Brain pericyte (primary cell): ENCODE measurements at places on chromosomes 1 and 21.

DNA sequence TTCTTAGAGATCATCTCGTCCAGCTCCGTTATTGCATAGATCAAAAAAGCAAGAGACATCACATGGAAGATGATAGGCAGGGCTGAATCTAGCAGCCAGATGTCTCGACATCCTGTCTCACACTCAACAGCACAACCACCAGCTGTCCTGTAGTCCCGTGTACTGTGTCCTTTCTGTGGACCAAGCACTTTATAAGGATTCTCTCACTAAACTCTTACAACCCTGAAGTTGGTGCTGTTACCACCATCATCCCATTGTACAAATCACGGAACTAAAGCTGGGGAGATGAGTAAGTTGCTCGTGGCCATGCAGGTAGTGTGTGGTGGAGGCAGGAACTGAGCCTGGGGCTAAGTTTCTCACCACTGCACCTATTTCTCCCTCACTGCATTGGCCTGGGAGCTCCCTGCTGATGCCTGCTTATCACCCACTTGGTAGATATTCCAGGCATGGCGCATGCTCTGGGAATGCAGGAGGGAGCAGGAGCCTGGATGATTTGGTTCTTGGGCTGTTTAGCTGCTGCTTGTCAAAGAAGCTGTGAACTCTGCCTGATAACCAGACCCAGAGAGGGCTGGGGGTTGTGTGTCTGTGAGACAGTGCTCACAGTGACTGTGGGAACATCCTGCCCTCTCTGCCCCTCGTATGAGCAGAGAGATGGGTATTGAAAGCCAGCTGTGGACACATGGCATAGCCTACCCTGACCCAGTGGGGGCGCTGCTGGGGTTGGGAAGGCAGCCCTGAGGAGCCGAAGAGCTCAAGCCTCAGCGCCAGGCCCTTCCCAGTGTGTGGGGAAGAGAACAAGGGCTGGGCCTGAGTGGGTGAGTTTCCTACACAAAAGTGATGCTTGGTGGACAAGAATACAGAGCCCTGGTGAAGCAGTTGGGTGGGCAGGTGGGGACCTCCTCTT is 13.6 kb downstream of the PPFIA4 start:
- DNase-seq = no peak

DNA sequence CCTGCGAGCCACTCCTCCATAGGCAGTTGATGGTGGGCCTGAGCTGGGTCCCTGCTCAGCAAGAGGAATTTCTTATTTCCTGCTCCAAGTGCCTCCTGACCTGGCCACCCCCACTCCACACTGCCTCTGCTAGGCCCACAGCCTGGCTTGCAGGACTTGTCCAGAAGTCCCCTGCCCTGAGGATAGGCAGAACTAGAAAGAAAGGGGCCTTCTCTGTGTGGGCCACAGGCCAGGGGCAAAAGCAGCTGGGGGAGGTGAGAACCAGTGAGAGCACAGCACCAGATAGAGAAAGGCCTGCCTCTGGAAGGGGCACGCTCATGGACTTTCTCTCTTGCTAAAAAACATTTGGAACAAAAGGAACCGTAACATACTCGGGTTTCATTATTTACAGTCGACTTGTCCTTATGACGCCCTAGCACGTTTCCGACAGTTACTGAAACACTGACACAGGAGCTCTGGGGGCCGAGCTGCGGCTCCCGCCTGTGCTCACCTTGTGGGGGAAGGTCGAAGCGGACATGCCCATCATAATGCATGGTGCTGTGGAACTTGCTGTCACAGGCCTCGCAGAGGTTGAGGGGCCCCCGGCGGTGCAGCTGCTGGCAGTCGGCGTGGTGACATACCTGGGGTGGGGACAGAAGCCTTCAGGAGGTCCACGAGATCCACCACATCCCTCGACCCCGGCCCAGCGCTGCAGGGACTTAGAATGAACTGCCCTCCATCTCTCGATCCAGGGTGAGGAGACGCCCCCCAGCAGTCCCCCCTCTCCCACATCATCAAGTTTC is 11.3 kb upstream of the TNFRSF25 start:
- DNase-seq = no peak

DNA sequence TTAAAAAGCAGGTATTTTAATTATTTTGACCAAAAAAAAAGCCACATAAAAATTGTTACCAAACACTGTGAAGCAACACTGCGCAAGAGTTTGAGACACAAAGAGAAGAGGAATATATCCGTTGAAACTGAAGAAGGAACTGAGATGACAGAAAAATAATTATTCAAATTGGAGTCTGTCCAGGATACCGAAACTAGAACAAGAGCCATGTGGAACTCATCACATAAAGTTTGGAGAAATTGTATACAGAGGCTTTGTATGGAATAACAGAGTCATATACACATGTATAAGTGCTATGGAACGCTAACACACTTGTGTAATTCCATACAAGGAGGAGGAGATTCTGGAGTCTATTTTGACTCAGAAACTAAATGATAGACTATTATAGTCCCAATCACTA is 675.1 kb upstream of the ADGRL2 start:
- no peak for DNase-seq

- DNase-seq = no peak
Measured at GRCh38 chr1:245537992-245538391, 383.2 kb downstream of the KIF26B start.

DNA sequence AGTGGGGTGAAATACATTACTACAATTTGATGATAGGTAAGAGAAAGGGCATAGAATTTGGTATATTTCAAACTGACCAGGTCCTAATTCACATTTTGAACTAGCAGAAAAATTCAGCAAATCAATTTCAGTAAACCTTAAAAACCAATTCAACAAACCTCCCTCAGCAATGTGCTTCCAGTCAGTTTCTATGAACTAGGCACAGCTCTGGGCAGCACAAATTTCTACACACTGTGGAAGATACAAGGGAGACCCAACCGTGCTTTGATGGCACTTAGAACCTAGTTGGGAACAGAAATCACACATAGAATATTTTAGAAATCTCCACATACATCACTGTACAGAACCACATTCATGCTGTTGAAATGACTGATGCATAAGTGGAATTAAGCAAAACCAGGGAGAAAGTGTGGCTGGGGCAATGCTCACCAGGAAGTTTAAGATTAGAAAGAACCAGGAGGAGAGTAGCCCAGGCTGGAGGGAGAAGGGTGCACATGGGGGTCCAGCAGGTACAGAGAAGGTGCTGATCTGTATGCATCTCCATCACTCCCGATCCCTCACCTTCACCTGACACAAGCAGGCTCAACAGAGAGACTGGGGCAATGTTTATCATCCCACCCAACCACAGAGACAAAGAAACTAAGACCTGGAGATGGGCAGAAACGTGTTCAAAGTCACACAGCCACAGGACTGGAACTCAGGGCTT is 14.8 kb downstream of the C1orf226 start:
- no peak for DNase-seq

GRCh38 chr1:216606047-216606637 is 117.1 kb downstream of the ESRRG start:
- no peak for DNase-seq
